ENCODE measurements at places on chromosomes 5 and 9.

- DNase-seq: peak; percentile 45
These were observed 148.3 kb upstream of the MOCS2 start for GRCh38 chr5:53257806-53258373.

GRCh38 chr5:55679556-55679955 is 32.6 kb downstream of the SLC38A9 start:
- no peak for DNase-seq

DNA sequence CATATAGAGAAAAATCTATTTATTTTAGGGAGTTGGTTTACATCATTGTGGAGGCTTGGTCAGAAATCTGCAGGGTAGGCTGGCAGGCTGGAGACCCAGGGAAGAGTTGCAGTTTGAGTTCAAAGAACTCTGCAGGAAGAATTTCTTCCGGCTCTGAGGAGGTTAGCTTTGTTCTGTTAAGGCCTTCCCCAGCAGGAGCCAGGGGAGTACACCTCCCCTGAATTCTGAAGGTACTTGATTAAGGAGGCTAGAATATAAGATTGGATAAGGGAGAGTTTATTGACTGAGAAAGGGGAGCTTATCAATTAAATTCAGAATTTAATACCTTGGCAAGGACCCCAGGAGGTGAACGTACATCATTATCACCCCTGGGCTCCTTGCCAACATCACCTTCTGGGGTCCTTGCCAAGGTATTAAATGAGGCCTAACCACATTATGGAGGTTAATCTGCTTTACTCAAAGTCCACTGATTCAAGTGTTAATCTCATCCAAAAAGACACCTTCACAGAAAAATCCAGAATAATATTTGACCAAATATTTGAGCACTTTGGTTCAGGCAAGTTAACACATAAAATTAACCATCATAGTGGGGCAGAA is 351.7 kb downstream of the CWC27 start:
- DNase-seq: no peak

GRCh38 chr5:111914966-111915636 is 158.1 kb upstream of the NREP start:
- peak; percentile 3 for DNase-seq

GRCh38 chr9:21559402-21560280 is 77.5 kb upstream of the IFNE start:
- DNase-seq: peak; percentile 52

- DNase-seq: no peak
These were observed 411.4 kb downstream of the PIK3R1 start for GRCh38 chr5:68627001-68627400.

GRCh38 chr5:159322180-159322579 is 8.1 kb downstream of the IL12B start:
- no peak for DNase-seq

Data from MCF 10A (cell line).